ENCODE measurements at places on chromosomes 16 and 17.

GRCh38 chr17:82884341-82884969, 44.6 kb upstream of the ZNF750 start:
- DNase-seq, result no peak

DNA sequence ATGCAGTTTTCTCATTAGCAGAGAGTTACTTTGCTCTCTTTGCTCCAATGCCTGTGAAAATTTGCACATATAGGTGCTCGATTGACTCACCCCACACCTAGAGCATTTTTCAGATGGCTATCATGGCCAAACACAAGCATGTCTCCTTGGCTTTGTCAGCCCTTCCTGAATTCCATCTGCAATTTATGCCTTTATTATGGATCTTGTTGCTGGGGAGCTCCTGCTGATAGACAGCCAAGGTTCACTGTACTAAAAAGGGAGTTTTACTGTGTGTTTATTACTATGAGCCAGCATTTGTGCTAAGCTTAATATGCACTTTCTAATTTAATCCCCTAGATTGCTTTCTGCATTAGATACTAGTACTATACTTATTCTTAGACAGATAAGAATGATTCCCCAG, 93.3 kb downstream of the TOX3 start:
- DNase-seq, result no peak

DNA sequence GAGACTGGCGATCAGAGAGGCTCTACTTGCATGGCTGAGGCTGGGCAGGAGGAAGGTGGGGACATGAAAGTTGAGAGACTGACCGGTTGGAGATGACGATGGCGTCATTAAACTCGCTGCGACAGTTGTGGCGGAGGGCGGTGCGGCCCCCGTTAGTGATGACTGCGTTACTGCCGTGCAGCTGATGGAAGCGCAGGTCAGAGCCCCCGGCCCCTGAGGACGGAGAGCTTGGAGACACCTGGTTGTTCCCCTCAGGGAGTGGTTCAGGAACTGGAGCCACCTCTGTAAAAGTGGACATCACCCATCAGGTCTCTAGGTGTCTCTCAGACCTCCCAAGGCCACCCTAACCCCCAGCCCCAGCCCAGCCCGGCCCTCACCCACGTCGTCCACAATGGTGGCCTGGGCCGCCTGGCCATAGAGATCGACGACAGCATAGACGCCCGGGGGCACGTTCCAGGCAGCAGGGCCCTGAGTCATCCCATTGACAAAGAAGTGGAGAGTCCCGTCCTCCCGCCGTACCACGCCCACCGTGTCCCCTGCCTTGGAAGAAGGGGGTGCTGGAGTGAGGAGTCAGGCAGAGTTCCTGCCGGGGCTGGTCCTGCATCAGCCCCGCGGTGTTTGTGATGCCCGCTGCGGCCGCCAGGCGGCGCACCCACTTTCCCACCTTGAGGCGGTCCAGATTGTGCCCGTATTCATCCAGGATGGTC, 5.3 kb downstream of the NEURL4 start:
- DNase-seq, result peak; percentile 53

GRCh38 chr16:81515281-81515680, 70.7 kb downstream of the CMIP start:
- DNase-seq, result no peak

- no peak for DNase-seq
These were observed 10.4 kb downstream of the KPNB1 start for GRCh38 chr17:47660064-47660492.

GRCh38 chr17:72471296-72471695, 350.5 kb downstream of the SOX9 start:
- no peak for DNase-seq

GRCh38 chr17:51056813-51057510, 63.7 kb downstream of the SPAG9 start:
- DNase-seq, result peak; percentile 36

GRCh38 chr16:5837007-5837670, 739.5 kb upstream of the EEF2KMT start:
- DNase-seq, result no peak

DNA sequence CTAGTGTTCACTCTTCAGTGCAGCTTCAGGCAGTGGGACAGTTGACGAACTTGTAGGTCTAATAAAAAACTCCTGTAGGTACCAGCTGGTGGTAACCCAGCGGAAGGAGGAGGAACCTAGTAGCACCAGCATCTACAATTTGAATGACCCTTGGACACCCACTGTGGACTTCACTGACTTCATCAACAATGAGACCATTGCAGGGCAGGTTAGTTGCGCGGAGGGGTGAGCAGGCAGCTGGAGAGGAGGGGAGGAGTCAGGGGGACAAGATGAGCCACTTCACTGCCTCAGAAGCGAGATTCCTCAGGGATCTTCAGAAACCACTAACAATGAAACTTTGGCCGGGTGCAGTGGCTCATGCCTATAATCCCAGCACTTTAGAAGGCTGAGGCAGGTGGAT, 22.3 kb downstream of the AOC3 start:
- DNase-seq, result no peak

DNA sequence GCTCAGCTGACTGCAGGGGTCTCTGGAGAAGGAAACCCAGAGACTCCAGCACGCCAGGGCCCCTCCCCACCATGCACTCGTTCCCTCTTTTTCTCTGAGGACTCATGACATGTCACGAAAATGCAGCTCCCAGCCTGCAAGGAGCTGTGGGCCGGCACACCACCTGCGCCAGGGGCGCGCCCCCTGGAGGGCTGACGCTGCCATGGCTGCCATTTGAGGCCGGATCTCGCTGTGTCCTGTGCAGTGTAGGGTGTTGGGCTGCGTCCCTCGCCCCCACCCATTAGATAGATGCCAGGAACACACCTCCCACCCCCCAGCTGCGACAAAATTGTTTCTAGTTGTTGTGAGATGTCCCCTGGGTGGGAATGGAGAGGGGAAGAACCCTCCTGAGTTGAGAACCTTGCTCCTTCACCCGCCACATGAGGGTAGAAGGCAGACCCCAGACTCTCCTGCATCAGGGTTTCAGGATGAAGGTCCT, 8.2 kb downstream of the SYNGR2 start:
- DNase-seq, result peak; percentile 84

DNA sequence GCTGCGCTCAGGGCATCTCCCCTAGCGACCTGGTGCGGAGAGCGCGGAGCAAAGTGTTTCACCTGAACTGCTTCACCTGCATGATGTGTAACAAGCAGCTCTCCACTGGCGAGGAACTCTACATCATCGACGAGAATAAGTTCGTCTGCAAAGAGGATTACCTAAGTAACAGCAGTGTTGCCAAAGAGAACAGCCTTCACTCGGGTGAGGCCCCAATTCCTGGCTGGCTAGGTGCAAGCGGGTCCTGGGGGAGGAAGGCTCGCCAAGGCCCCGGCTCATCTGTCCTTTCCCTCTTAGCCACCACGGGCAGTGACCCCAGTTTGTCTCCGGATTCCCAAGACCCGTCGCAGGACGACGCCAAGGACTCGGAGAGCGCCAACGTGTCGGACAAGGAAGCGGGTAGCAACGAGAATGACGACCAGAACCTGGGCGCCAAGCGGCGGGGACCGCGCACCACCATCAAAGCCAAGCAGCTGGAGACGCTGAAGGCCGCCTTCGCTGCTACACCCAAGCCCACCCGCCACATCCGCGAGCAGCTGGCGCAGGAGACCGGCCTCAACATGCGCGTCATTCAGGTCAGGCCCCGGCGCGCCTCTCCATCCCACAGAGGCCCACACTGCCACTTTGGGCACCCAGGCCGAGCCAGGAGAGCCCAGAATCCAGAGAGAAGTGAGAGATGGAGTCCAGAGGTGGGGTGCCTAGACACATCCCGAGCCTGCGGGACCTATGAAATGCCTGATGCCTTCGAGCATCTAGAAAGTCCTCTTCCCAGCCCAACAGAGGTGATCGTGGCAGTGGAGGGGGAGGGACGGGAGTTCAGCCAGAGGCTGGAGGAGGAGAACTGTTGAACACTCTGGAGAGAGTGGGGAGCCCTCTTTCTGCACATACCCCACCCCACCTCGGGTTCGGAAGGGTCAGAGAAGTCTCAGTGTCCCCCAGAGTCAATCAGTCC, 3.3 kb downstream of the LHX1 start:
- DNase-seq, result no peak

DNA sequence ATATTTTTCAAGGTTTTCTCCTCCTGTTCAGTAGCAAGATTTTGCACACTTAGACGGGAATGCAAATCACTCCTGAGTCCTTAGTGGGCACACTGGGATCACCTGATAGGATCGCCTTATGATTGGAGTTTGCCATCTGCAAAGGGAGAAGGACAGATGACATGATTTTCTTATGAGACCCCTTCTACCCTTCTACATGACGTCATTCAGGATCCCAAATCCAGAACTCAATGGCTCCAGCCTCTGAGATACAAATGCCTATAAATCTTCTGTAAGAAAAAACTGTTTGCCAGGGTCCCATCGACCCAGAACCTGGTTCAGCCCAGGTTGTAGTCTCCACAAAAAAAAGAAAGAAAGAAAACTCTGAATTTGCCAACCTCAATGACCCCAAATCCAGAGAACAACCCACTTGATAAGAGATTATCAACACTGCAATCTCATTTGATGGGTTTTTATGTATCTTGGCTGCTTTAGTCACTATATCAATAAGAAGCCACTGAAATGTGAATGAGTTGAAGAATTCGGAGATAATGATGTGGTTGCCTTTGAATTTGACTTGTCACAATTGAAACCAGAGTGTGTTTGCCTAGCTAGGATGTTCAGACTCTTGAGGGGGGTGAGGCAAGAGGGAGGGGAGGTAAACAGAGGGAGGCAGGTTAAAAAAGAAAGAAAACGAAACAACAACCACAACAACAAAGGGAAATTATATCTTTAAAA, 6.7 kb downstream of the ZNF423 start:
- DNase-seq, result no peak

- no peak for DNase-seq
These were observed 106.4 kb upstream of the CES5A start for GRCh38 chr16:55981557-55981956.
